Iris pigment epithelial cell (primary cell): ENCODE measurements at places on chromosomes 2 and 18.
A peak's percentile ranks its signal among the peaks of the same experiment; 100 is the strongest.

DNA sequence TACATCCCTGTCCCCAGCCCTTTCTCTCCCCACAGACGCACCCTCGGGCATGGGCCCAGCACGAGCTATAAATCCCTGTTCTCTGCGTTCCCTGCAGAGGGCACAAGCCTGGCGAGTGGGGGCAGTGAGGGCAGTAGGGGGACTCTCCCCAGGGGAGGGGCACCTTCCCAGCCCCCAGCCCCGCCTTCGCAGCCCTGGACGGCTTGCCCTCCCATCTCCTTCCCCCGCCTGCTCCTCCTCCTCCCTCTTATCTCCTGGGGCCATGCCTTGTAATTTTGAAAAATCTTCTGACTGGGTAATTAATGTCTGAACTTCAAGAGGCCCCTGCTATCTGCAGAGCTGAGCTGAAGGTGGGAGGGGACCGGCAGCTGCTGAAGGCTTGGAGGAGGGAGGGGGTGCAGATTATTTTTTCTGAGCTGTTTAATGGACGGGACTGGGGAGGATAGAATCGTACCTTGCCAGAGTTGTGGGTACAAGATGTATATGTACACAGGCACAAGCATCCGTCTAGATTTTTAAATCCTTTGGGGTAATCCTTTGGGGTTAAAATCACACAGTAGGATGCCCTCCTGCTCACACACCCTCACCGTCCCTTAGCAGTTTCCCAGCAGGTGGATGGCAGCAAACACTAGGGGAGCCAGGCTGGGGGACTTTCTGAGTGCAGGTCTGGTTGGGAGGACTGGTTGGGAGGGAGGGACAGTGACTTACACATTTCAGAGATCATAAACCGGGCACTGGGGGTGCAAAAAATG is 121.9 kb downstream of the SMAD7 start:
- DNase-seq = no peak

DNA sequence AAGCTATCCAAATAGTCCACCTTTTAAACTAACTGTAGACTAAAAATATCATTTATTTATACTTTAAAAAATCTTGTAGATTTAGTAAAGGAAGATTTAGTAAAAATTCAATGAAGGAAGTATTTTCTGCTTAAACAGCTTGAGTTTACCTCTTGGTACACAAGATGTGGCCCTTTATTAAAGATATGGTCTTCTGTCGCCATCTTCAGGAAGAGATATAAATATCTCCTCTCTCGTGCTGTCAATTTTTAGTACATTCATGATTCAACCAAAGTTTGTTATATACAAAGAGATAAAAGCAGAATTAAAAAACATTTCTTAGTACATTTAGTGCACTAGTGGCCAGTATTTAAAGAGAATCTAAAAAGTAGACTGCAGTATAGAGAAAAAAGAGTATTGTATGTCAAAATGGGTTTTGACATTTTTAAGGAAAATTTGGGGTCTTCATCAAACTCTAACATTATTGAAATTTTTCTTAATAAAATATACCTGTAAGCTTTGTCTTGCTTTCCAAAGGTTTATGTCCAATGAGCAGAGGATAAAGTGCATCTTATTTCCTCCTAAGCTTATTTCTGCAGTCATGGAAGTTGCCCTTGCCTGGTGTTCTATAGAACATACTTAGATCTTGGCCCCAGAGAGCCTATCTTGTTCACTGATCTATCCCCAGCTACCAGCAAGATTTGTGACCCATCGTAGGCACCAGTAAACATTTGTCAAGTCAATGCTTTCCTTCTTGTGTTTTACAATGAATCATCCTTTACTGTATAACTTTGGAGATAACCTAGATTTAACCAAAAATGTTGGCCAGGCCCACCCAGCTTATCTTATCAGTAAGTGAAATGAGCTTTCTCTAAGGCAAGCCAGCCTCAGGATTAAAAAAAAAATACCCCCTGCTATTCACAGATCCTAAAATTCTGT is 18.5 kb upstream of the EML6 start:
- DNase-seq = peak; percentile 72

DNA sequence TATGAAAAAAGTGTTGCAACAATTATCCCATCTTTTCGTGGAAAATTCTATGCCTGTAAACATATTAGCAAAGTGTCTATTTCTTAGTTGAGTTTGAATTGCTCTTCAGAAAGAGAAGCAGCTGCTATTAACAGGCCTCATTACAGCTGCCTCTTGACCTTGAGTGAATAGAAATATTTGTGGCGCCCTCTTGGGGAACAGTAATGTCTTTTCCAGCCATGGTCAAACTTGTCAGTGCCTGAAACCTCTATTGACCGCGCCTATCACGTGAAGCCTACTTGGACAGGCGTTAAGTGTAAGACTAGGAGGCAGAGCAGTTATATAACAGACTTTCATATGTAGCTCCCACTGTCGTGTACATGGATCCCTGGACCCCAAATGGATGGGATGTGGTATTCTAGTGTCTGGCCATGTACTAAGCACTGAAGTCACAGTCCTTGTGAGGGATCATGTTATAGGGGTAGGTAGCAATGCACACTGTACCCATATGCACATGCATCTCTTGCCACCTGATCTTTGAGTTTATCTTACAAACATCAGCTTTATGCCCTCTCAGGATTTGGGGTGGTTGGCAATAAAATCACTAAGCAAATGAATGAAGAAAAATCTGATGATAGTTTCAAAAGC is 245.0 kb downstream of the PTGR3 start:
- peak; percentile 61 for DNase-seq

GRCh38 chr2:43196768-43197587 is 29.4 kb downstream of the ZFP36L2 start:
- DNase-seq = no peak

- no peak for DNase-seq
Measured at GRCh38 chr2:23617811-23618215, 232.8 kb downstream of the KLHL29 start.

GRCh38 chr2:227759411-227760118 is 13.9 kb downstream of the SCYGR8 start:
- DNase-seq = peak; percentile 56

GRCh38 chr2:129908721-129909373 is 70.6 kb upstream of the RAB6C start:
- DNase-seq = no peak

DNA sequence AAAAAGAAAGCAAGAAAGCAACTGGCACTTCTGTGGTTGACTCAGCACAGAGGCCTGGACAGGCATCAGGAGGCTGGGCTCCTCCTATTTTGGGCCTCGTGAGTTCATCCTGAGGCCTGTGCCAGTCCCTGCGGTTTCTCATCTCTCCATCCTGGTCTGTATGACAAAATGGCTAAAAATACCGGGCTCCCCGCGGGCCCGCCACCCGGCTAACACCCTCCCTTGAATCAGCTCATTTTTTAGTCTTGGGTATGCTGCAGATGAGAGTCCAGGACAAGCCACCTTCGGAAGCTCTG is 62.3 kb upstream of the YWHAQ start:
- peak; percentile 20 for DNase-seq

DNA sequence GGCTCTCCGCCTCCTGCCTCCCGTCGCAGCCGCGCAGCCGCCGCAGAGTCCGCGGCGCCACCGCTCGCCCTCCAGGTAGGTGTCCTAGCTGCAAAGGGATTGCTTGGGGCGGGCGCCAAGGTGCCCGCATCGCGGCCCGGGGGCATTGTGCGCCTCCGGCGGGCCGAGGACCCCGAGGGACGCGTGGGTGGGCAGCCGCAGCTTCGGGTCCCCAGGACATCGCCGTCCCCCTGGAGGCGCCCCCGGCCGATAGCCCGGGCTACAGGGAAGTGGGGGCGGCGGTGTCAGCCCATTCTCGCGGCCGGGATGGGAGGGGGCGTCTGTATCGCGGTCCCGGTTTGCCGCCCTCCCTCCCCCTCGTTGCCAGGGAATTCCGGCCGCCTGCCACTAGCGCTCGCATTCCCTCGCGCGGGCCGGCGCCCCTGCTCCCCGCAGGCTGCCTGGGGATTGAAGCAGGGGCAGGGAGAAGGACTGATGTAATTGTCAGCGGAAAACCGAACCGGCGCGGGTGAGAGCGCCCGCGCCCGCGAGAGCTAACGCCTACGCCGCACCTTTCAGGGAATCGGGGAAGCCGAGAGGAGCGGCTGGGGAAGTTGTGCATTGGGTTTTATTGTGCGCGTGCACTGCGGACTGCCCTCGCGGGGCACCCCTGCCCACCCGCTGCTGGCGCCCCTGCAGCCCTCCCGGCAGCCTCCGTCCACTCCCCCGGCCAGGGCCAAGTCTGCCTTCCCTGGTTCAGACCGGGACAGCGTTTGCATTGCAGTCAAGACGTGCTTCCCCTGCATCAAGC is 483 bp downstream of the OSBPL6 start:
- peak; percentile 60 for DNase-seq

- peak; percentile 99 for DNase-seq
Measured at GRCh38 chr2:111698743-111699554, 185.0 kb downstream of the ANAPC1 start.

GRCh38 chr2:46438794-46439193 is 40.6 kb upstream of the TMEM247 start:
- DNase-seq = no peak

DNA sequence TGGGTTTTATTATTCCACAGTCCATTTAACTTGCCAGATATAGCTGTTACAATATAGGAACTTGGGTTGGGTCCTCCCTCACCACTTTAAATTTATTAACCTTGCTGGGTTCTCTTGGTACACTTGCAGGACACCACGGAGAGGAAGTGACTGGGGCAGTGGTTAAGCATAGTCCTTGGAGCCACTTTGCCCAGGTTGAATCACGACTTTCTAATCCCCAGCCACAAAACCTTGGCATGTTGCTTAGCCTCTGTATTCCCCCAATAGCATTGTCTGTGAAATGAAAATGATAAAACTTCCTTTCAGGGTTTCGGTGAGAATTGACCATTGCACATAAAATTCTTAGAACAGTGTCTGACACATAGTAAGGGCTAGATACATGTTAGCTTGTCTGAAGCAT is 221.2 kb downstream of the IRS1 start:
- peak; percentile 34 for DNase-seq

- DNase-seq = no peak
Measured at GRCh38 chr2:45483997-45484396, 127.1 kb downstream of the SRBD1 start.

DNA sequence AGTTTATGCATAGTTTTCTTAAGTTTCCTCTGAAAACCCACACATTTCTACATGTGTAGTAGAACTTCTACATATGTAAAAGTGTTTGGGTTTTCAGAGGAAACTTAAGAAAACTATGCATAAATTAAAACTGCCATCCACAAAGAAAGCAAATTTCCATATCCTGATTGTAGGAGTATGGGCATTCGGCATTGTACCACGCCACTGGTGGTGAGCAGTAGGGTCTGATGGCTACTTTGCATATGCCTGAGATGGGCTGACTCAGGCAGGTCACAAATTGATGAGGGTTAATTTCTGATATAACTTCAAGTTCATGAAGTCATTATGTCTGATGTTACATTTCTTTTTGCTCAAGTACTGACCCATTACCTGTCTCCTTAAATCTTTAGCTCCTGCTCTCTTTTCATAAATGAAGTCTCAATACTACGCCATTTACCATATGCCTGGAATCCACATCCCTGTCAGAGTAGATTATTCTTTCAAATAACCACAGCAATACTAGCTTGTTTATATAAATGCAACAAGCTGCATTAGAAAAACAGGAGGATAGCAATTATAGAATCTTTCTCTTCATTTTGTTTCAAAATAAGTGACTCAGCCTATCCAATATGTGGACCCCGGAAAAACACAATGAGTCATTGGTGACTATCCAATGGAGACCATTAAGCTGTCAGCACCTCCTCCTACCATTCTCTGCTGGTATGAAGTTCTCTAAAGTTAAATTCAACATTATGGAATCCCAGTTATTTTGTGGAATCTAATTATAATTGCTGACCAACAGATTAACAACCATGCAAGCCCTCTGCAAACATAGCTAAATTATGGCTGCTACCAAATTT is 355.2 kb upstream of the UBE2E3 start:
- DNase-seq = peak; percentile 85

DNA sequence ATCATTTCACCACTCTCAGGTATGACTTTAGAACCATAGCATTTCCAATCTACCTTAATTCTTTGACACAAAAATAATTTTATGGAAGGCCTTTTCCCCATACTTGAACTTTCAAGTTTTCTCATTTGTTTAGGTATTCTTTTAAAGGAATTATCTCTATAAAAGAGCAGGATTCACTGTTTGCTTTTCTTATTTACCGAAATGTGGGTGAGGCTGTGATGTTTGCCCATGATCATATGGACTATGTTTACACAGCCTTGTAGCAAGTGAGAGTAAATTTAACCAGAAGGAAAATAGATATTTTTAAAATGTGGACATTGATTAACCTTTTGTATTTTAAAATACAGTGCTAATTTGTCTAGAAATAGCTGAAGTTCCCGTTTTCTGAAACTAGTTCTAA is 26.3 kb downstream of the CAB39 start:
- no peak for DNase-seq

- DNase-seq = peak; percentile 85
Measured at GRCh38 chr2:16650287-16651249, 15.1 kb downstream of the CYRIA start.

GRCh38 chr2:180653481-180653880 is 326.9 kb upstream of the UBE2E3 start:
- no peak for DNase-seq

DNA sequence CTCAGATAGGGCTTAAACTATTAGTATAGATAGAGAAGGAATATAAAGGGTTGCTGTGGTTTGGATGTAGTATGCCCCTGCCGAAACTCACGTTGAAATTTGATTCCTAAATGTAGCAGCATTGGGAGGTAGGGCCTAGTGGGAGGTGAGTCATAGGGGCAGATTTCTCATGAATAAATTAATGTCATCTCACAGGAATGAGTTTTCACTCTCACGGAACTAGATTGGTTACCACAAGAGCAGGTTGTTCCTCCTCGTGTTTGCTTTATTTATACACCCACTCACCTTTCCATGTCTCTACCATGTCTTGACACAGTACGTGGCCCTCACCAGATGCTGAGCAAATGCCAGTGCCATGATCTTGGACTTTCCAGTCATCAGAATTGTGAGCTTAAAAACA is 218.2 kb downstream of the RBM43 start:
- peak; percentile 93 for DNase-seq

DNA sequence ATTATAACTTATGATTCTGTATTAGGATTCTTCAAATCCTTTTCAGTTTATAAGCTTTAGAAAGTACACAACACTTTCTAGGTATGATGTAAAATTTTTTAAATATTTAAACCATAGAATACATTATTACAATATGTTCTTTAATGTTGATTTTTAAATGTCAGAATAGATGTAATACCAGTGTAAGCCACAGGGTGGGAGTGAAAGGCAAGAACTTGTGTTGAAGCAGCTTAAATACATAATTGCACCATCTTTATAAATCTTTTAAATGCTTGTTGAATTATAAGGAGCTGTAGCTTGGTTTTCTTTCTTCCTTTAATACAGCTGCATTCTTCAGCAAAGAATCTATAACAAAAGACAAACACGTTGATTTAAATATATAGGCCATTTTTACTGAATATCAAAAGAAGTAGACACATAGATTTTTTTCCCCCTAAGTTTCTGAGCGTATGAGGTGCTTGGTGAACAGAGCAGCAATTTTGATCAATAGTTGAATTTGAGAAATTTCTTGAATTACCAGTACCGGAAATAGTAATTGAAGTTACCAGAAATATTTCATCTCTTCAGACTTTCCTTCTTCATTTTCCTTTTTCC is 63.0 kb downstream of the TANK start:
- peak; percentile 61 for DNase-seq
